ENCODE measurements at places on chromosomes 7 and 10.

DNA sequence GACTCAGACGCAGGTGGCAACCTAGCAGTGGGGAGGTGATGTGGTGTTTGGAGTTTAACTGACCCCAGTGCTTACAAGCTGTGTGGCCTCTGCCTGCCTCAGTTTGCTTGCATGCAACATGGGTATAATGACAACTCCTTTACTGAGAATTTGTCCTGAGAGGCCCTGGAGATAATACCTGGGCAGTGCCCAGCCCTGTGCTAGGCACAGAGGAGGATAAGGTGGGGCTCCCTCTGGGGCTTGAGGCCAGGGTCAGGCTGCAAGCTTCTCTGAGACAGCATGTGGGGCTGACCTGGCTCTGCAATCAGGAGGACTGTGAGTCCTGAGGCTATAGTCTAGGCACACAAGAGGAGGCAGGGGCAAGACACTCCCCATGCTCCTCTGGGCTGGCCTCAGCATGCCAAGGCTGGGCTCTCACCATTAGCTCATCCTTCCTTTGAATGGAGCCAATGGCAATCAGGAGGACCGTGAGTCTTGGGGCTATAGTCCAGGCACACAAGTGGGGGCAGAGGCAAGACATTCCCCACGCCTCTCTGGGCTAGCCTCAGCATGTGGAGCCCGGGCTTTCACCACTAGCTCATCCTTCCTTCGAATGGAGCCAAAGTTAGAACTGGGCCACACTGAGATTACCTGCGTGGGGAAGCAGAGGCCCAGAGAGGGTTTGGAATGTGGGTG, 147.9 kb downstream of the RPS24 start:
- DNase-seq: no peak

GRCh38 chr10:120735773-120736371, 115.3 kb upstream of the WDR11 start:
- DNase-seq: no peak

- no peak for DNase-seq
Observed at GRCh38 chr10:63711867-63712716, 190.9 kb downstream of the REEP3 start.

DNA sequence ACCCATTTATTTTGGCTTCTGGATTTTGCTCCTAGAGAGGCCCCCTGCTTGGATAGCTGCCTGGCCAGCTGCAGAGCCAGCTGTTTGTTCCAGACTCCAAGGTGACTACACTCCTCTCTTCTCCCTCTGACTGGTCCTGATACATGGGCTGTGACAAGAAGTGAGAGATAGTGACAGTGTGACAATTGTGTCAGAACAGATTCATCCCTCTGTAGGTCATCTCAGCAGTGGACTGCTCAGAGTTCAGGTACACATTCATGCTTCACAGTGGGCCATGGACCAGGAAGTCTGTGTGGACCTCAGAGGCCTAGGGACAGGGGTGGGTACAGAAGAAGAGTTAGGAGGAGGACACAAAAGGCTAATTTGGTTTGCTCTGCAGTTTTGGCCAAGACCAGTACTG, 188.2 kb upstream of the MKLN1 start:
- no peak for DNase-seq

DNA sequence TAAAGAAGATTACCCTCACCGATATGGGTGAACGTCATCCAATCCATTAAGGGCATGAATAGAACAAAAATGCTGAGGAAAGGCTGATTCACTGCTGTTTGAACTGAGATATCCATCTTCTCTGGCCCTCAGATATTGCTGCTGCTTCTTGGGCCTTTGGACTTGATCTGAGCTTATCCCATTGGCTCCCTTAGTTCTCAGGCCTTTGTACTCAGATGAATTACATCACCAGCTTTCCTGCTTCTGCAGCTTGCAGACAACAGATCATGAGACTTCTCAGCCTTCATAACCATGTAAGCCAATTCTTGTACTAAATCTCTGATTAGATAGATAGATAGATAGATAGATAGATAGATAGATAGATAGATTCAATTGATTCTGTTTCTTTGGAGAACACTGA, 40.2 kb downstream of the CYCS start:
- no peak for DNase-seq

GRCh38 chr10:16942381-16943078, 125.3 kb upstream of the RSU1 start:
- no peak for DNase-seq

DNA sequence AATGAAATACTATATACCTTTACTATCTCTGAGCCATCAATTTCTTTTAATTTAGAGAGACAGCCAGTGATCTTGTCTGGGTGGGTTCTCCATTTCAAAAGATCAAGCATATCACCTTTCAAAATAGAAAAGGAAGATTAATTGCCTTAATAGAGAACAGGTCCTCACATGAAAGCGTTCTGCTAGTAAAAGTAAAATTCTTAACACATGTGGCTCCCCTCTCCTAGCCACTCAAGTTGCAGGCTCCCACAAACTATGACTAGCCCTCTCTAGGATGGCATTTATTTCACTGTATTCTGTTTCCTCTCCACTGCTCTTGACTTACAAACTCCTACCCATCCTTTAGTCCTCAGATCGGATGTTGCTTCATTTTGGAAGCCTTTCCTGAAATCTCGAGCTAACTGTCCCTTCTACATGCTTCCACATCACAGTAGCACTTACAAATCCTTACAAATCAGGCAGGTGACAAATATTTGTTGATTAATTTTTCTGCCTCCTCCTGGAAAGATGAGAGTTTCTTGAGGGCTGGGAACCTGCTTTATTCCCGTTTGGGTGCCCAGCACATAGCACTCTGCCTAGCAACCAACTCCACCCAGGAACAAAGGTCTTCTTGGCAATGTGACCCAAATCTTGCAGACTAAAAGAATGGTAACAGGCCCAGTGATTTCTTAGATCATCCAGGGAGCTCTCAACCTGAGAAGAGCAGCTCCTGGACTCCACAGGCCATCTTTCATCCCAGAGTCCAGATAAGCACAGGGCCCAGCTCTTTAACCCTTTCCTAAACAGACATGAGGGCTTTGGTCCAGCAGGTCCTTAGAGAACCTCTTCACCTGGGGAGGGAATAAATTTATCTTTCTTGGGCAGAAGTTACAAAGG, 310.4 kb upstream of the IMMP2L start:
- no peak for DNase-seq

- no peak for DNase-seq
Observed at GRCh38 chr10:20598590-20598989, 298.5 kb downstream of the NEBL start.

- no peak for DNase-seq
Observed at GRCh38 chr10:49186613-49187012, 1.6 kb downstream of the TMEM273 start.

GRCh38 chr10:88205842-88206446, 342.5 kb downstream of the PTEN start:
- DNase-seq: no peak

DNA sequence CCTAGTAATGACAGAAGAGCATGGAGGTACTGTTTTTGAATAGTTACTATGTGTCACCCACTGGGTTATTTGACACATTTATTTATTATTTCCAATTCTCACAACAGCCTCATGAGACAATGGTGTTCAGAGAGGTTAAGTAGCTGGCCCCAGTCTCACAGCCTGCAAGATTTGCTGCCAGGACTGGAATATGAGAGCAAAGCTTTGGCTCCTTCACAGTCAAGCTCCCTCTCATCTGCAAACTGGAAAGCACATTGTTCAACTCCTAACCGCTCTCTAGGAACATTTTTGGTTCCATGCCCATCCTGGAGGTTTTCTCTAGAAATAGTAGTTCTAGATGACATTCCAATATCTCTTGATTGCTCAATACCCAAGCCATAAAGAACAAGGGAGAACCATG, 75.5 kb upstream of the CXCL12 start:
- DNase-seq: no peak

- DNase-seq: no peak
Observed at GRCh38 chr10:45580371-45581215, 92.0 kb downstream of the ZFAND4 start.

DNA sequence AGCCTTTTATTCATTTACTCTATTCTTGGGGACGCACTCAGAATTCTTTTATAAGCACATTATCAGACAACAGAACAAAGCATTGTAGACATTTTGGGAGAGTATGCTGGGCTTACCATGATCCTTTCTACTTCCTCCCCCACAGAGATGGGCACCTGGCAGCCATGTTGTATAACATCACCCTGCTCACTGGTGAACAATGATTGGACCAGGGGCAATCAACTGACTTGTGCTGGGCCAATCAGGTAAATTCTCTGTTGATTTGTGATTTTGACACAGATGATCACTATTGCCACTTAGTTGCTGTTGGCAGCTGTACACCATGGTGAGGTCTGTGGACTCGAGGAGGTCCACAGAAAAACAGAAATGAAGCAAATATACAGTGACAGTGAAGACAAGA, 43.7 kb downstream of the WNT2 start:
- no peak for DNase-seq

Measured in activated CD4-positive, alpha-beta T cell treated with anti-CD3 and anti-CD28 coated beads for 4 hours (primary cell).